ENCODE measurements at places on chromosomes 5 and 9. TPM values are rescaled to one million over a fixed set of nuclear protein-coding genes. Genes with fewer than 3 reads are reported as not detected.

- DNase-seq: no peak
Observed at GRCh38 chr9:98502976-98503325, 205.8 kb downstream of the GABBR2 start.

The NAA35 gene
- 37.3 TPM for total RNA-seq

GRCh38 chr9:4984171-4984620 is 876 bp upstream of the JAK2 start:
- DNase-seq: no peak

- no peak for DNase-seq
Observed at GRCh38 chr9:98500337-98500919, 208.3 kb downstream of the GABBR2 start.

DNA sequence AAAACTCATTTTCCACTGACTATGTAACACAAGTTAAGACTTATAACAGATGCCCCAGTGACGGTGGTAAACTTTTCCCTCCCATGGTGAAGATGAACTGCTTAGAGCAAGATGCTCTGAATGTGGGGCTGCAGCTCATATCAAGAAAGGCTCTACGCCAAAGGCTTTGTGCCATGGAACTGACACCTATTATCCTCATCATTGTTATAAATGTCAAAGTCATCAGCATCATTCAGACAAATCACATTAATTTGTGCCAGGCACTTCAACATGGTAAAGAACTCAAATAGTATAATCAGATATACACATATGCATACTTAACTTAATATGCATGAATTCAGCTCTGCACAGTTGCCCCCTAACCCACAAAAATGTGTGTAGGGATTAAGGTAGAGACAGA is 305.9 kb upstream of the ATP10B start:
- no peak for DNase-seq
